Activated B cell treated with CpG ODN at 0.5 μM for 24 hours (primary cell): ENCODE measurements at places on chromosomes 12 and 14.

- DNase-seq: no peak
Observed at GRCh38 chr12:103707446-103707845, 120.4 kb downstream of the STAB2 start.

- no peak for DNase-seq
Observed at GRCh38 chr12:127515941-127516340, 751.0 kb upstream of the TMEM132C start.

- no peak for DNase-seq
Observed at GRCh38 chr14:64233531-64234190, 60.5 kb downstream of the ESR2 start.

DNA sequence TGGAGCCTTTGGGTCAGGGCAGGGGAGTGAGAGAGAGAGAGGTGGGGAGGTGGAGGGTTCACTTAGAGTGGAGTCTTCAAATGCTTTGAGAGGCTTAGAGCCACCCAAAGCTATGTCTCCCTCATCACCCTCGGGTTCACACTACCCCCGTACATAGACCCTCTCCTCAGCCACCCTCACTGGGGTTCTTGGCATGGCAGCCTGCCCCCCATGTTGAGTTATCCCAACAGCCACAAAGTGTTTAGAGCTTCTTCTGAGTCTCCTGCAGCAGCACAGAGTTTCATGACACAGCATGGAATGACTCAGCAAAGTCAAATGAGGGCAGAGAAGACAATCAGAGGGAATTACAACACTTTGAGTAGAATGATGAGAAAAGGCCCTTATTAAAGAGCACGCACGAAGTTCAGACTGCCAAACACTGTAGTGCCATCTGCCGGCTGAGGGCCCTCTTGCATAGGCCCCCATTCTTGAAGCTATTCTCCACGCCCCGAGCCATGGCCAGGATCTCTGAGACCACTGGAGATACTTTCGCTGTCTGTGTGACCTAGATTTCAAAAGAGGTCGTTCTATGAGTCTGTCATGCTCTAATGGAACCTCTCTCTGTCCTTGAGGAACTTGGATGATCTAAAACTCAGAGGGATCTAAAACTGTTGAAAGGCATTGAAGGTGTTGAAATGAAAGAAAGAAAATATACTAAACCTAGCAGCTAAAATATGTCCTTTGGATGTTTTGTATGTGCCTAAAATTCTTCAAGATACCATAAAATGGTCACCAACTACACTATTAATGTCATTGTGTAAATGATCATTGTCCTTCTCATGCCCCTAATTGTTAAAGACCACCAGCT is 221.9 kb downstream of the PELI2 start:
- DNase-seq: peak; percentile 20

DNA sequence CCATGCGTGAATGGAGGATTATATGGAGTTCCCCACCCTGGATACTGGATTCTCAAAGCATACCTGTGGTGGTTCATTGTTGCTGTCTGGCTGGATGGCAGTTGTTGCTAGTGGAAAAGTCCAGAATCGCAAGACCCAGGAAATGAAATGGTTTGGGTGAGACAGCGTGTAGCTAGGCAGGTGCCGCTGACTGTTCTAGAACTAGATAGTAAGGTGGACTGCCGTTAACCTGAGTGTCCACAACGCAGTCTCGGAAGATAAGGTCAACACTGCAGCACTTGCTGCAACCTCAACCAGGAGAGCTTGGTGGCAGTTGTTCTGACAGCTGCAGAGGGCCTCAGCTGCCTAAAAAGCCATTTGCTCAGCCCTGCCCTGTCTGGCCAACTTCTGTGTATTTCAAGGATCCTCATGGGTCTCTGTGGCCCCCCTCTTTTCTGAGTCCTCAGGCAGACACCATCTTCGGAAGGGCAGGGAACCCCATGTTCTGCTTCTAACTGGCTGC is 15.5 kb upstream of the IRF2BPL start:
- no peak for DNase-seq

- no peak for DNase-seq
Observed at GRCh38 chr12:49470986-49471385, 67.8 kb upstream of the KCNH3 start.

- DNase-seq: no peak
Observed at GRCh38 chr12:2076196-2076570, 23.4 kb downstream of the CACNA1C start.

DNA sequence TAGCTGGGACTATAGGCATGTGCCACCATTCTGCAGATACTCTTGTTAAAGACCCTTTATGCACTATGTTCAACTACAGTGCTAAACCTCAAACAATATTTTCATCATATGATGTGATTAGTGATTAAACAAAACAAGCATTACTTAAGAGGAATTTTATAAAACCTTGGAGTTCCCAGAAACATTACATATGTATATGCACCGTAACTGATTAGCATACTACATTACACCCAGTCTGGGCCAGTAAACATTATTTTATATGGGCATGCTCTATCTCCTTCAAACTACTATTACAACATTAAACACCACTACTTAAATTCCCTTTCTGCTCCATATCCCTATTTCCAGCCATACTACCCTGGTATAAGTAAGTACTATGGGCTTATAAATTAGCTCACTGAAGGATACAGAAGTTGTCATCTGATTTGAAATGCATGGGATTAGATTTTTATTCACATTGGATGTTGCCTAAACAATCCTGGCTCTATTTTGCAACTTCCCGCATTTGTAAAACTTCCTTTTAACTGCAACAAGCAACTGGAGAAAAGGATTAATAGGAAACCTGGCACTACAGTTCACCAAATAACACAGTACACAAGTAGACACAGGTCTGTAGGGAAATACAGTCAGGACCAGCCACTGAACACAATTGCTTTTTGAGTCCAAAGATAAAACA is 205.8 kb downstream of the MED13L start:
- DNase-seq: no peak

- DNase-seq: no peak
Observed at GRCh38 chr12:2364631-2365051, 311.9 kb downstream of the CACNA1C start.
